Stimulated activated naive B cell treated with anti-CD40 and anti-IgM and Interleukin-4, amounts not matched to agents 10 μg/mL and 1 μg/mL and 100 μg/mL, for 72 hours (primary cell): ENCODE measurements at places on chromosomes 2 and 18.

DNA sequence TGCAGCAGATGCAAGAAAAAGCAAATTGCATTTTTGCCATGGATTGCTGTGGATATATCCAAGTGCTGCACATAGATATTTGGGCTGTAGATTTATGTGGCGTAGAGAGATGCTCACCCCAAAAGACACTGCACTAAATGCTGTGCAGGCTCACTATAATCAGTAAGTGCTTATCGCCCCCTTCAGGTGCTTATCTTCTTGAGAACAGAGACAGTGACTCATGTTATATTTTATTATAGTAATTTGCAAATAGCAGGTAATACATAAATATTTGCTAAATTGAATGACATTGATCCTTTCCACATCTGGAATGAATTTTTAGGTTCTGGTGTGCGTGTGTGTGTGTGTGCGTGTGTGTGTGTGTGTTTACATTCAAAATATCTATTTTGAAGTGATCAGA lies 36.8 kb upstream of the PLEKHM3 start:
- DNase-seq, result no peak

DNA sequence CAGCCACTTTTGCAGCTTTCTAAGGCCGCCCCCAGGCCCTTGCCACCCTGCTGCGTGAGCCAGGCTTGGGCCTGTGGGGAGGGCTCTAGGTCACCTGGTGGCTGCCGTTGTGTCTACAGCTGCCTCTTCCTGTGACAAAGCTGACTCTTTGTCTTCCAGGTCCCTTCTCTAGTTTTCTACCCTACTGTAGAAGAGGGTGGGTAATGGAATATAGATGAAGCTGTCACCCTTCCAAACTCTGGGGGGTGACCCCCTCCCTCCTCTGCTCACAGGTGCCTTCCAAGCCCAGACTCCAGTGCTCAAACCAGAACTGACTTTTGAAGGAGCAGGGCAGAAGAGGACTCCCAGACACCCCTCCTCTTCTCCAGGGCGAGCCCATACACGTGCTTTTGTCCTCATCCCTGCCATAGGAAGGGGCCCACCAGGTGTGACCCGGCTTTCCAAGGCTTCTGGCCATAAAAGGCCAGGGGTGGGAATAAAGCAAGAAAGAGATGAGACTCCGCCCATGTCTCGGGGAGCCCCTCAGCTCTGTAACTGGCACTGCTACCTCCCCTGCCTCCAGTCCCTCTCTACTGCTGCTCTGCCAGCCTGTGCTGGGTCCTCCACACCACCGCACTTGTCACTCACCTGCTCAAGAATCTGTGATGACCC lies 17.9 kb upstream of the SDC1 start:
- DNase-seq, result no peak

GRCh38 chr2:189952536-189953109 lies 109.9 kb downstream of the MSTN start:
- no peak for DNase-seq

- DNase-seq, result no peak
Measured at GRCh38 chr2:144596073-144596871, 76.4 kb upstream of the ZEB2 start.

GRCh38 chr2:48551548-48551947 lies 21.6 kb downstream of the STON1 start:
- DNase-seq, result no peak

- no peak for DNase-seq
Measured at GRCh38 chr2:68992933-68993332, 18.5 kb downstream of the GKN1 start.
